ENCODE measurements at places on chromosomes 1 and 21. TPM values are rescaled to one million over a fixed set of nuclear protein-coding genes. Genes with fewer than 3 reads are reported as not detected.

DNA sequence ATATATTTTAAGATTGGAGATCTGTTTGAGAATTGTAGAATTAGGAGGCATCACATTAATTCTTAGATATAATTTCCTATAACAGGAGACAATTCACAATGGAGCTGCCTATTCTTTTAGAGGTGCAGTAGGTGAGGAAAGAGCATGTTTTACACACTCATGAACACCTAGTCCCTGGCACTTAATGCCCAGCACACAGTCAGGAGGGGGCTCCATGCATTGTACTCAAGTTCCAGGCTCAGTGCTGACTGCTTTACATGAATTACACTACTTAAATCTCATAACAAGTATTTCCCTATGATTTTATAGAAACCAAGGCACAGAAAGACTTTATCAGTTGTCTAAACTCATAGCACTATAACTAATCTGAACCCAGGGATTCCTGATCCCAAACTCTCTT, 360 bp upstream of the GBP3 start:
- no peak for DNase-seq

- no peak for DNase-seq
Measured at GRCh38 chr1:40266786-40267535, 8.9 kb downstream of the ZMPSTE24 start.

- peak; percentile 44 for DNase-seq
Measured at GRCh38 chr1:9591669-9592509, 3.2 kb downstream of the TMEM201 start.

The ZNF683 gene
- 1.2 TPM for total RNA-seq

The VTCN1 gene
- total RNA-seq: 0.77 TPM

The TUT4 gene
- total RNA-seq: 52.1 TPM

The HLX gene
- 18.5 TPM for total RNA-seq

GRCh38 chr1:12158357-12159092, 8.3 kb upstream of the TNFRSF1B start:
- DNase-seq: no peak

- DNase-seq: no peak
Measured at GRCh38 chr21:39196310-39196709, 13.1 kb upstream of the PSMG1 start.

The C1orf185 gene
- total RNA-seq: not detected

The FCAMR gene
- total RNA-seq: not detected

- no peak for DNase-seq
Measured at GRCh38 chr1:44662683-44663030, 11.6 kb downstream of the TMEM53 start.

DNA sequence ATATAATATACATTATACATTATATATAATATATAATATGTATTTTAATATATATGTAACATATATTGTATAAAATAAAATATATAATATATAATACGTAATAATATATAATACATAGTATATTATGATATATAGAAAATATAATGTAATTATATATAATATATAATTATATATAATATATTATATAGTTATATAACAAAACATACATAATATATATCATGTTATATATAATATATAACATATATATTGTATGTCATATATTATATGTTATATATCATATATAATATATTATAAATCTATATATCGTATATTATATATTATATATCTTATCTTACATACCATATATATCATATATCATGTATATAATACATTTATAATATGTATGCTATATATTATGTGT, 248.2 kb upstream of the TPTE start:
- no peak for DNase-seq

DNA sequence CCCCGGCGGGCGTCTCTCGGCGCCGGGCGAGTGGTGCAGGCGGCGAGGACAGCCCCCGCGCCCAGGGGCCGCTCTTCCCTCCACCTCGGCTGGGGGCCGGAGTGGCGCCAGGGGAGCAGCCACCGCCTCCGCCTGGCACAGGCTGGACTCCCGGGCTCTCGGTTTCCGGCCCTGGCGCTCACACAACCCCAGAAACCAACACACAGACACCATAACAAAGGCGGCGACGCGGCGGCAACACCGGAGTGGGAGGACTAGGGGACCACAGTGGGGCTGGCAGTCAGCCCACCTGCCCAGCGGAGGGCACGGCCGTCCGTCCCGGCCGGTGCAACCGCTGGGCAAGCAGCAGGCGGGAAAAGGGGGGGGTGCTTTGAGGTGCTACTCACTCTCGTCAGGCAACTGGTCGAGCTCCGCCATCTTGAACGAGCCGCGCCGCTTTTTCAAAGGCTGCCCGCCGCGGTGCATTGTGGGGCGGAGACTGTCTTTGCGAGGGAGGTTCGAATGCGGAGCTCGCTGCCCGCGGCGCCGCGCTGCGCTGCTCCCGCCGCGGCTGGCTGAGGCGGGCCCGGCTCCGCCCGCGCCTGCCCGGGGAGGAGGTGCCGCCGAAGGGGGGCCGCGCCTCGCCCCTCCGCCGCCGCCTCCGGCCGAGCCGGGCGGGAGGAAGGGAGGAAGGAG, at the start of gene LIN9:
Gene LIN9, minus strand, starts transcription at position 442 of the 675 bp plus-strand sequence. Its CDS starts 25 bp downstream, at position 417.
- DNase-seq: peak; percentile 94

DNA sequence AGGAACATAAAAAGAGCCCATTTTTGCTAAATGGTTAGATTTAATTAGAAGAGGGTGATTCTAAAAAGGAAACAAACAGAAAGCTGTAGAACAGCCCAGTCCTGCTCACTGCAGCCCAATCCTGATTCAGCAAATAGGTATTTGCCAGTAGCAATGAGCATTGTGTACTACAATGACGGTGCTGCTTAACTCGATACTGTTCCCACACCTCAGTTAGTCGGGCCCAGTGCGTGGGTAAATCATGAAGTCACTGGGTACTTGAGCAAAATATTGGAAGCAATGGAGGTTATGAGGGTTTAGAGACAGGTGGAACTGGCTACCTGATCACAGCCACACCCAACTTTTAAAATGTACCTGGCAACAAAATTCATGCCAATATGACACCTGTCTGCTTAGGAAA, 101.5 kb upstream of the ADGRL2 start:
- no peak for DNase-seq

- no peak for DNase-seq
Measured at GRCh38 chr1:184836934-184837895, 82.6 kb upstream of the EDEM3 start.

GRCh38 chr1:188517139-188517538, 1688.4 kb downstream of the PLA2G4A start:
- DNase-seq: no peak

DNA sequence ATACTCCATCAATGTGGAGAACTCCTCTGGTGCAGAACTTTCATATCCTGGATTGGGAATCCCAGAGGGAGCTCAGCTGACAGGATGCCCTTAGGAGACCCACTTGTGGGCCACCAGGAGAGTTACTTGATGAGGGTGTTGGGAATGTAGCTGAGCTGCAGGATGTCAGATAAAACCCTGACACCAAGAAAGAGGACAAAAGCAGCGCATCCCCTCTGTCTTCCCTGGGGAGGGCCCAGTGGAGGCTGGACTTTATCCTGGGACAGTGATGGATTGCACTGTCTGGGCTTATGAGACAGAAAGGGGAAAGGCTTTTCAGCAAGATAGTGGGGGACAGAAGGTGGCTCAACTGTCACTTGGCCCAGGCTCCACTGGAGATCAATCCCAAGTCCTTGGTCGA, 88.1 kb upstream of the BCAR3 start:
- DNase-seq: no peak

All from lower lobe of right lung (tissue), 2 donors.